Muscle of leg (tissue), 16 donors: ENCODE measurements at places on chromosomes 16 and 17. TPM values are rescaled to one million over a fixed set of nuclear protein-coding genes. Genes with fewer than 3 reads are reported as not detected.

Gene TMEM94
- total RNA-seq: 31.5 TPM

Gene OR1F1
- not detected for total RNA-seq

Gene PRKCB
- total RNA-seq: 1.4 TPM

Gene SLC52A1
- total RNA-seq: 0.04 TPM

Gene NBR1
- 46.8 TPM for total RNA-seq

DNA sequence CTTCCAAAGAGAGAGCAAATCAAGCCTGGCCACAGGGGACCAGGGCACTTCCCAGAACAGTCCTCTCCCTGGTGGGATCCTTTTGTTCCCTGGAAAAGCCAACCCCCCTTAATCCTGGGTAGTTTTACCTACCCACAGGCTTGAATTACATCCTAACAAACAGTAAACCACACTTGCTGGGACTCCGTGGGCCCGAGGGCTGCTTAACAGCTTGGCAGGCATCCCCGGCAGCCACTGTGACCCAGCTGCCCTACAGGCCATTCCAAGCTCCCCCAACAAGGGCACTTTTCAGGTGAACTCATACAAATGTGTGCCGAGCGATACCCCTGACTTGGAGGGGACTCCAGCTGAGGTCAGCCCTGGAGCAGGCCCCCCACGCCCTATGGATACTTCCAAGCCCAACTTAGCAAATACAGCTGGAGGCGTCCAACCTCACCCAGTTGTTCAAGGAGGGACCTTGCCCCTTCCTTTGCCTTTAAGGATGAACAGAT lies 26.4 kb downstream of the ADCY9 start:
- no peak for DNase-seq
- H3K4me1 ChIP-seq: peaks cover 48% of the 10 kb centered on the region
- H3K4me3 ChIP-seq: no peak overlapping the region
- H3K27me3 ChIP-seq: no peaks in the 10 kb centered on the region
- peak overlapping the region; percentile 45 for H3K27ac ChIP-seq

GRCh38 chr17:74147966-74148365 lies 55.5 kb upstream of the RPL38 start:
- H3K4me3 ChIP-seq: no peak overlapping the region
- peaks cover 26% of the 10 kb centered on the region for H3K27me3 ChIP-seq
- no peak for DNase-seq

- H3K36me3 ChIP-seq: no peaks in the 10 kb centered on the region
- peak overlapping the region; percentile 47 for H3K4me3 ChIP-seq
- no peak for DNase-seq
- peaks cover 56% of the 10 kb centered on the region for H3K4me1 ChIP-seq
Observed at GRCh38 chr17:45222289-45222995, 757 bp downstream of the FMNL1 start.

- DNase-seq: no peak
- H3K4me1 ChIP-seq: peaks cover 24% of the 10 kb centered on the region
- H3K27ac ChIP-seq: no peak overlapping the region
- no peaks in the 10 kb centered on the region for H3K27me3 ChIP-seq
Observed at GRCh38 chr17:45046537-45047125, 4.8 kb downstream of the DCAKD start.

GRCh38 chr17:43471585-43472160 lies 12.1 kb upstream of the DHX8 start:
- no peak overlapping the region for H3K27ac ChIP-seq
- H3K4me3 ChIP-seq: no peak overlapping the region
- no peak for DNase-seq
- H3K4me1 ChIP-seq: peaks cover 19% of the 10 kb centered on the region

- H3K36me3 ChIP-seq: peaks cover 46% of the 10 kb centered on the region
- no peak overlapping the region for H3K27ac ChIP-seq
- DNase-seq: no peak
- H3K4me3 ChIP-seq: no peak overlapping the region
- no peaks in the 10 kb centered on the region for H3K4me1 ChIP-seq
Observed at GRCh38 chr17:16050844-16051243, 51.2 kb downstream of the TTC19 start.

GRCh38 chr16:30767767-30768465 lies 5.8 kb downstream of the RNF40 start:
- no peak overlapping the region for H3K27ac ChIP-seq
- H3K4me3 ChIP-seq: no peak overlapping the region
- peaks cover 6% of the 10 kb centered on the region for H3K4me1 ChIP-seq
- DNase-seq: no peak
- peaks cover 96% of the 10 kb centered on the region for H3K36me3 ChIP-seq

- H3K4me1 ChIP-seq: peaks cover 3% of the 10 kb centered on the region
- H3K27me3 ChIP-seq: no peaks in the 10 kb centered on the region
- DNase-seq: peak; percentile 48
- peak overlapping the region; percentile 50 for H3K27ac ChIP-seq
- H3K36me3 ChIP-seq: no peaks in the 10 kb centered on the region
Observed at GRCh38 chr17:8611619-8612298, 18.8 kb downstream of the MYH10 start.

GRCh38 chr17:17826342-17826713 lies 10.5 kb downstream of the SREBF1 start:
- H3K4me3 ChIP-seq: no peak overlapping the region
- peaks cover 14% of the 10 kb centered on the region for H3K36me3 ChIP-seq
- DNase-seq: no peak
- no peak overlapping the region for H3K27ac ChIP-seq

GRCh38 chr16:72285324-72285723 lies 113.4 kb upstream of the PMFBP1 start:
- DNase-seq: no peak
- no peak overlapping the region for H3K4me3 ChIP-seq
- H3K27ac ChIP-seq: no peak overlapping the region
- H3K36me3 ChIP-seq: no peaks in the 10 kb centered on the region
